Vein endothelial cell (primary cell): ENCODE measurements at places on chromosomes 16 and 17. TPM values are rescaled to one million over a fixed set of nuclear protein-coding genes. Genes with fewer than 3 reads are reported as not detected.

PRKAR1A gene
- total RNA-seq: 212 and 256 TPM in 2 replicates

C16orf89 gene
- total RNA-seq: under 0.01 TPM in 1 of 2 replicates, not detected in the other

PIK3R6 gene
- under 0.01 TPM in 1 of 2 replicates, not detected in the other for total RNA-seq

TPSB2 gene
- total RNA-seq: not detected in 2 replicates

TBX2 gene
- 0.29 TPM in 1 of 2 replicates, not detected in the other for total RNA-seq

NXPH3 gene
- 1.4 and 1.6 TPM in 2 replicates for total RNA-seq

SGSH gene
- 25.0 and 33.0 TPM in 2 replicates for total RNA-seq

NACA2 gene
- not detected in 2 replicates for total RNA-seq

LPO gene
- not detected in 2 replicates for total RNA-seq

TOM1L2 gene
- total RNA-seq: 35.9 and 49.7 TPM in 2 replicates

KRTAP1-5 gene
- not detected in 2 replicates for total RNA-seq

PHLPP2 gene
- total RNA-seq: 6.9 and 8.3 TPM in 2 replicates

CES1 gene
- total RNA-seq: not detected in 2 replicates

GLTPD2 gene
- total RNA-seq: not detected in 2 replicates

NSRP1 gene
- 8.2 and 10.2 TPM in 2 replicates for total RNA-seq

OTOP2 gene
- total RNA-seq: not detected in 2 replicates

CTRB2 gene
- not detected in 2 replicates for total RNA-seq

SLC38A8 gene
- not detected in 2 replicates for total RNA-seq

HS3ST6 gene
- not detected in 2 replicates for total RNA-seq

ZFP90 gene
- total RNA-seq: 19.2 and 22.5 TPM in 2 replicates

SLC16A5 gene
- total RNA-seq: 12.0 and 23.8 TPM in 2 replicates

SLC5A11 gene
- total RNA-seq: 0.38 TPM in 1 of 2 replicates, not detected in the other

CCL14 gene
- total RNA-seq: 32.7 and 43.2 TPM in 2 replicates

BPTF gene
- total RNA-seq: 65.6 and 68.9 TPM in 2 replicates

SLC22A31 gene
- total RNA-seq: not detected in 2 replicates

VTN gene
- 0.10 TPM in 1 of 2 replicates, not detected in the other for total RNA-seq

EFCAB13 gene
- 4.6 and 5.2 TPM in 2 replicates for total RNA-seq

ADAMTS18 gene
- total RNA-seq: 57.7 and 81.7 TPM in 2 replicates

HASPIN gene
- total RNA-seq: 7.8 and 12.9 TPM in 2 replicates

ABCA8 gene
- total RNA-seq: 1.3 and 1.4 TPM in 2 replicates

AMZ2 gene
- total RNA-seq: 60.1 and 66.0 TPM in 2 replicates
